HCT116 (cell line): ENCODE measurements at places on chromosomes 3 and 15.

DNA sequence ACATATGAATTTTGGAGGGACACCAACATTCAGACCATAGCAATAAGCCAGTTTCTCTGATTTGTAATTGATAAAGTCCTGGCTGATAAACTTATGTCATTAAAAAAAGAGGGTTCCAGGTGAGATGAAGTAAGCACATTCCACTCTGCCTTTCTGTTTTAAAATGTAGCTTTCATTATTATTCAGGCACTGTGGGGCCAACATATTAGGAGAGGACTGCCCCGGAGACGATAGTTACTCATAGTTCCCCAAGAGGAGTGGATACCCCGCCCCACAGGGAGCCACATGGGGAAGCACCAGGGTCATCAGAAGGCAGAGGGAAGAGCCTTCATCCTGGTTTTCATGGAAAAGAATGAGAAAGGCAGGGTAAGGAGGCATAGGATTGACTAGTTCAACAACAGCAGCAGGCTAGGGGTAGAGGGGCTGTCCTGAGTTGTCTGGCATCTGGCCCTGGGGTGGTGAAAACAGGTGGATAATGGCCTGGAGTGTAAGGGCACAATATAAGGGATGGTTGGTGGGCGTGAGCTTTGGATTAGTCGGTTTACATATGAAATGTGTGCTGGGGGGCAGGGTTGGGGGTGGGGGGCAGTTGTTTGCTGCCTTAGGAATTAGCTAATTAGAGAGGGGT, 78.7 kb upstream of the PROK2 start:
- DNase-seq: no peak

- DNase-seq: no peak
Observed at GRCh38 chr3:119911748-119912147, 129.8 kb downstream of the NR1I2 start.

- no peak for DNase-seq
Observed at GRCh38 chr15:50189633-50190032, 7.6 kb downstream of the SLC27A2 start.

DNA sequence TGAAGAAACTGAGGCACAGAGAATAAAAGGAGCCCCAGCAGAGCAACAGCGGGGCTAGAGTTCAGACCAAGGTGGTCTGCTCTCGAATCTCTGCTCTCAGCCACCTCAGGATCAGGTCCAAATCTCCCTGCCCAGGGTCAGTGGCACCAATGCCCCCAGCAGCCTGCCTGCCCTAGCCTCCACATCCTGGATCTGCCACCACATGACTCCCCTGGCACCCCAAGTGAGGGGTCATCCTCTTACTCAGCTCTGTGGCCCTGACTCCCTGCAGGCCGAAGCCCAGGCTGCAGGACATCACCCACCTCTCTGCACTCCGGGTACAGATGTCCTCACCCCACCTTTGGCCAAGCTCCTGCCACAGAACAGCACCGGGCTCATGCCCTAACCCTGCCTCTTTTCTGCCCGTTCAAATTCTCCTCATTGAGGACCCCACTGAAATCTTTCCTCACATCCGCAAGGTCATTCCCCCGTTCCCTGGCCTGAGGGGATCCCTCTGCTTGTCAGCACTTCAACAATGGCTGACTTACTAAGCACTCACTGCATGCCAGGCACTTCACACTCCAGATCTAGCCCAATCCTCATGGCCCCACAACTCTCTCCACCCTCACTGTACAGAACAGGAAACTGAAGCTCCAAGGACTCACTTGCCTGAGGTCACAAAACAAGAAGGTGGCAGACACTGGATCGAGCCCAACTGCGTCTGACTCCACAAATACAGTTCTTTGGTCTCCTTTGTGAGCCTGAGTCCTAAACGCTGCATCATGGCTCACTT, 4.3 kb downstream of the PPIB start:
- no peak for DNase-seq

DNA sequence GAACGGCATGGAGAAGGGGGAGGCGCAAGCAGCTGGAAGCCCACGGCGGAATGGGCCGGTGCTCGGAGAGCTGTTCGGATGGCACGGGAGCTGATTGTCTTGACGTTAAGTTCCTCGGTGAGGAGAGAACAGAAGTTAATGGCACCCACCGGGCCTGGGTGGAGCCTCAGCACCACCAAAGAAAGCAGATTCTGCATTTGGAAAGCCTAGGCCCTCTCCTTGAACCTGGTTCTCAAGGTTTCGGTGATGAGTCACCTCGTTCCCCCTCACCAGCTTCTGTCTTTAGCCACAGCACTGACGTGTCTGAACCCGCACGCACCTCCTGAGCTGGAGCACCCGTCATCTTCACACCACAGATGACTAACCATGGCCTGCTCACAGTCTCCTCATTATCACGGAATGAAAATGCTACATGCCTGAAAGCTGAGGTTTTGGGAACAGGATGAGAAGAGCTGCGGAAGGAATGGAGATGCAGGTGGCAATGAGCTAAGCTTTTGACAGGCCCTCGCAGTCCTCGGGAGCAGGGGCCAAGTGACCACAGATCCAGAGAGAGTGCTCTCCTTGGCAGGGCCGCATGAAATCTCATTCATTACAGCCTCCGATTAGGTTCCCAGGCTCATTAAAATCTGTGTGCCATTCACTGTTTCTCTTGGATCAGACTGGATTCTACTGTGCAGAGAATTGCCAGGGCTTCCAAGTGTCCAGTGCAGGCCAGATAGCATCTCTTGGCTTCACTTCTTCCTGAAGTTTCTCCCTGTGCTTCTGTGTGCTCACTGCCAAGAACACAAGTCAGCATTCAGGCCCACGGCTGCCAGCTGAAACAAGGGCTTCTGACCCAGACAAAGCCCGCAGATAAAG, 96.3 kb upstream of the DLG1 start:
- DNase-seq: peak; percentile 78

GRCh38 chr3:107870943-107871638, 219.7 kb downstream of the CD47 start:
- no peak for DNase-seq

DNA sequence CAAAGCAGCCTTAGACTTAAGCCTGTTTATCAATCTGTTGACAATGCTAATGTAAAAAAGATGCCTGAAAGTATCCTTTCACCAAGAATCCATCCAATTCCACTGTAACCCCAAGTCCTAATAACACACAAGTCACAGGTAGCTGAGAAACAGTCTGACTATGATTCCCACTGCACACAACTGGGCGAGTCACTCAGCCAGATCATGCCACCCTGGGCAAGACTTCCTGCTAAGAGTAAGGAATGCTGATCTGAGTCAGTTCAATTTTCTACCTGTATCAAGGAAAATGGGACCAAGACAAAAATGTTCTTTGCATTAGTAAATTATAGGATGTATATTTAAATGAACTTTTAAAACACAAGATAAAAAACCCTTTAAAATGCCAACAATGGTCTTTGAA, 33.3 kb downstream of the NPTN start:
- peak; percentile 49 for DNase-seq

GRCh38 chr3:30076899-30077298, 529.5 kb upstream of the TGFBR2 start:
- no peak for DNase-seq

- DNase-seq: no peak
Observed at GRCh38 chr3:25533399-25533798, 105.3 kb downstream of the RARB start.

GRCh38 chr3:66962664-66963063, 35.4 kb upstream of the KBTBD8 start:
- no peak for DNase-seq
